Smooth muscle cell of the pulmonary artery (primary cell): ENCODE measurements at places on chromosomes 6 and 20. TPM values are rescaled to one million over a fixed set of nuclear protein-coding genes. Genes with fewer than 3 reads are reported as not detected.

The DYNLT2 gene
- total RNA-seq = 0.39 and 0.43 TPM in 2 replicates

The CRISP2 gene
- not detected in 2 replicates for total RNA-seq

The MEP1A gene
- not detected in 2 replicates for total RNA-seq

The HLA-G gene
- total RNA-seq = 0.26 and 0.36 TPM in 2 replicates

The MUC22 gene
- not detected in 2 replicates for total RNA-seq

The NUP43 gene
- total RNA-seq = 16.0 and 17.6 TPM in 2 replicates

The TBX18 gene
- total RNA-seq = 7.8 and 45.0 TPM in 2 replicates

The EPPIN gene
- total RNA-seq = 0.39 TPM in 1 of 2 replicates, not detected in the other

The HEBP2 gene
- total RNA-seq = 30.1 and 35.6 TPM in 2 replicates

The CALHM5 gene
- total RNA-seq = 6.8 and 12.1 TPM in 2 replicates

The MICB gene
- 14.8 and 15.8 TPM in 2 replicates for total RNA-seq

The TRIM10 gene
- total RNA-seq = not detected in 2 replicates

The HLA-DPA1 gene
- total RNA-seq = 0.17 and 3.8 TPM in 2 replicates

The TMEM200A gene
- 134 and 167 TPM in 2 replicates for total RNA-seq

The TAGAP gene
- total RNA-seq = not detected in 2 replicates

The MED23 gene
- total RNA-seq = 28.2 and 35.6 TPM in 2 replicates

The KCNK15 gene
- 4.8 and 15.8 TPM in 2 replicates for total RNA-seq

The TBXT gene
- total RNA-seq = not detected in 2 replicates

The PFDN4 gene
- total RNA-seq = 31.9 and 56.2 TPM in 2 replicates

The PCSK2 gene
- 0.07 TPM in 1 of 2 replicates, not detected in the other for total RNA-seq

The EIF6 gene
- 95.8 and 118 TPM in 2 replicates for total RNA-seq

The FGD2 gene
- not detected in 2 replicates for total RNA-seq

The PDRG1 gene
- total RNA-seq = 3.1 and 3.4 TPM in 2 replicates

The ZNF165 gene
- total RNA-seq = 0.13 and 0.26 TPM in 2 replicates

The CGA gene
- total RNA-seq = not detected in 2 replicates

The SGK2 gene
- total RNA-seq = 0.73 and 0.85 TPM in 2 replicates

The ARFGEF3 gene
- 1.0 and 3.1 TPM in 2 replicates for total RNA-seq

The PTCRA gene
- not detected in 2 replicates for total RNA-seq

The C20orf202 gene
- 0.07 TPM in 1 of 2 replicates, not detected in the other for total RNA-seq

The SLC32A1 gene
- total RNA-seq = not detected in 2 replicates

The CDH22 gene
- total RNA-seq = not detected in 2 replicates

The SIRPB2 gene
- total RNA-seq = 0.33 TPM in 1 of 2 replicates, not detected in the other

The PRDM13 gene
- total RNA-seq = 0.07 TPM in 1 of 2 replicates, not detected in the other

The FAM50B gene
- total RNA-seq = 11.1 and 11.7 TPM in 2 replicates

The NEURL2 gene
- total RNA-seq = 3.8 and 4.5 TPM in 2 replicates

The RHAG gene
- not detected in 2 replicates for total RNA-seq

The PLN gene
- 4.9 and 17.5 TPM in 2 replicates for total RNA-seq

The CCN6 gene
- 0.10 TPM in 1 of 2 replicates, not detected in the other for total RNA-seq
